ENCODE measurements at places on chromosomes 7 and 10.
A peak's percentile ranks its signal among the peaks of the same experiment; 100 is the strongest.

GRCh38 chr10:124792998-124793352, 1.3 kb upstream of the EEF1AKMT2 start:
- no peak for DNase-seq

- DNase-seq, result peak; percentile 47
Observed at GRCh38 chr10:103265717-103266329, 11.1 kb upstream of the INA start.

DNA sequence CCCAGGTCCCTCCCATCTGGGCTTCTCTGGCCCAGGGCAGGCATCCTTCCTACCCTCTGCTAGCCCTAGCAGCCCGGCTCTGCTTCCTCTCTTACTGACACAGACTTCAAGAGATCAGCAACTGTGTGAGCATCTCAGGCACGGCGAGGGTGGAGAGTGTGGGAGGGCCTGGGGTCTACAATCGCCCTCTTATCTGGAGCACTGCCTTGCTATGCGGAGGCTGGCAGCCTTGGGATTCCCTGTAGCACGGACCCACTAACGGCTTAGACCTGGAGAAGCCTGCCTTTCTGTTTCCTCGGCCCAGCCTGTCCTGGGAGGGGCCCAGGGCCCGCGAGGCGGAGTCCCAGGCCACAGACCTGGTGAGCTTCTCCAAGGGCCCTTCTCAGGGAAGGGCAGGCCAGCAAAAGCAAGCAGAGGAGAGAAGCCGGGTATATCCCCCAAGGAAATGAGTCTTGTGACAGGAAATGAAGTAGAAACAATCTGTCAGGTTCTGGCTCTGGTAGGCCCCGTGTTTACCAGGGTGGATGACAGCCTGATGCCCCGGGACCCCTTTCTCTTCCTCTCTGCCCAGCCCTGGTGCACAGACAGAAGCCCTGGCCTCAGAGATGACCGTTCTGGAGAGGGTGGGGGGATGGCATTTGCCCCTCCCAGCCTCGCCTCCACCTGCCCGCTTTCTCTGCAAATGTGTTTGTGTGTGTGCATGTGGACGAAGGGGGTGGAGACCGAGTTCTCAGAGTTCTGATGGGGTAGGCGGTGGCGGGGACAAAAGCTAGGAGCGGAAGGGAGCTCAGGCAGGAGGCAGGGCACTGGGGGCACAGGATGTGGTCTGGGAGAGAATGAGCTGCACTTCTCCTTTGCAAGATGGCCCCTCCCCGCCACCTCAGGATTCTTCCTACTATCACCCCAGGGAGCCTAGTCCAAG, 2.5 kb downstream of the LRCH4 start:
- no peak for DNase-seq

DNA sequence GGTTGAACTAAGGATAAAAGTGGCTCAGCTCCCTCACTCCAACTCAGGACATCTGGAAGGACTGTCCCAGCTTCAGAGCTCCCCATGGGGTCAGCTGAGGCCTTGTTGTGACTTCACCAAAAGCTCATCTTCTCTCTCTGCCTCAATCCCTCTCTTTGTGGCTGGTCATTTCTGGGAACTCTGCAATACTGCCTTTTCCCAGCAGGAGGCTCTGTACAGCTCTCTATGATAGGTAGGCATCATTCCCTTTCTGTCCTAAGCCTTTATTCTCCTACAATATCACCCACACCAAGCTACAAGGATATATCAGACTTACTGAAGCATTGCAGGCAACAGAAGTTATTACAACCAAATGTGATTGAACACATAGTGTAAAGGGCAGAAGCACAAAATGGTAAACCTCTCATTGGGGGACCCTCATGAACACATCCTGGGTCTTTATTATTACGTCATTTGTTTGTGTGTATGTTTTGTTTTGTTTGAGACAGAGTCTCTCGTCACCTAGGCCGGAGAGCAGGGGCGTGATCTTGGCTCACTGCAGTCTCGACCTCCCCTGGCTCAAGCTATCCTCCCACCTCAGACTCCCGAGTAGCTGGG, 36.7 kb upstream of the PRPS1L1 start:
- DNase-seq, result no peak

GRCh38 chr10:78529262-78529661, 495.6 kb downstream of the RPS24 start:
- DNase-seq, result no peak

GRCh38 chr7:98930464-98930863, 52.1 kb downstream of the TRRAP start:
- no peak for DNase-seq

GRCh38 chr7:98085674-98086073, 21.0 kb upstream of the LMTK2 start:
- DNase-seq, result no peak

GRCh38 chr10:69733791-69734261, 67.9 kb upstream of the COL13A1 start:
- DNase-seq, result no peak

DNA sequence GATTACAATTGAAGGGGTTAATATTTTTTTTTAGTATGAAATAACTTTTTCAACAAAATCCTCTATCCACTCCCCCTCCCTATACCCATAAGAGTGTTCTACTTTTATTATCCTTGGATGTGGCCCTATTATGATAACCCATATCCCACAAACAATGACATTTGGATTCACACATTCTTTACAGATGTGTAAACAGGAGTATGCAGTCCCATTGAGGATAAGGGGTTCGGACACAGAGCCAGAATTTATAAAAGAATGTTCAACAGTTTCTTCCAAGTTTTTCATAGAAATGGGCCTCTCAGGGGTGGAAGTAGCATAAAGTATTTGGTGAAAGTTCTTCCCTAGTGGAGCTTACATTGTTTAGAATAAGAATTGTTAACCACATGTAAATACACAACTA, 16.1 kb upstream of the PCLO start:
- DNase-seq, result no peak

GRCh38 chr7:121730869-121731268, 142.1 kb upstream of the PTPRZ1 start:
- DNase-seq, result no peak

- DNase-seq, result peak; percentile 20
Observed at GRCh38 chr10:69874449-69874848, 72.7 kb downstream of the COL13A1 start.

GRCh38 chr7:139594911-139595476, 71.5 kb downstream of the CLEC2L start:
- DNase-seq, result no peak

DNA sequence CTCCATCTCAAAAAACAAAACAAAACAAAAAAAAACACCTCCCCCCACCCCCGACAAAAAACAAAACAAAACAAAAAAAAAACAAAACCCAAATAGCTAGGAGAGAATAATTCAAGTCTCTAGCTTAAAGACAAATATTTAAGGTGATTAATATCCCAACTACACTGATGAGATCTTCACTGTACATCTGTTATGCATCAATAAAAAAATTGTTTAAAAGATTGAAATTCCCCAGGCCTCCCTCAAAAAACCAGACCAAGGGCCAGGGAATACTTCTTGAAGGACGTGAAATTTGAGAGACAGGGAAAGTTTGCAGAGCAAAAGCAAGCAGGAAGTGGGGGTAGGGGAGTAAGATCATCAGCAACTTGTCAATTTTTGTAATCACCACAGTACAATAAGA, 232.6 kb downstream of the REEP3 start:
- DNase-seq, result no peak

DNA sequence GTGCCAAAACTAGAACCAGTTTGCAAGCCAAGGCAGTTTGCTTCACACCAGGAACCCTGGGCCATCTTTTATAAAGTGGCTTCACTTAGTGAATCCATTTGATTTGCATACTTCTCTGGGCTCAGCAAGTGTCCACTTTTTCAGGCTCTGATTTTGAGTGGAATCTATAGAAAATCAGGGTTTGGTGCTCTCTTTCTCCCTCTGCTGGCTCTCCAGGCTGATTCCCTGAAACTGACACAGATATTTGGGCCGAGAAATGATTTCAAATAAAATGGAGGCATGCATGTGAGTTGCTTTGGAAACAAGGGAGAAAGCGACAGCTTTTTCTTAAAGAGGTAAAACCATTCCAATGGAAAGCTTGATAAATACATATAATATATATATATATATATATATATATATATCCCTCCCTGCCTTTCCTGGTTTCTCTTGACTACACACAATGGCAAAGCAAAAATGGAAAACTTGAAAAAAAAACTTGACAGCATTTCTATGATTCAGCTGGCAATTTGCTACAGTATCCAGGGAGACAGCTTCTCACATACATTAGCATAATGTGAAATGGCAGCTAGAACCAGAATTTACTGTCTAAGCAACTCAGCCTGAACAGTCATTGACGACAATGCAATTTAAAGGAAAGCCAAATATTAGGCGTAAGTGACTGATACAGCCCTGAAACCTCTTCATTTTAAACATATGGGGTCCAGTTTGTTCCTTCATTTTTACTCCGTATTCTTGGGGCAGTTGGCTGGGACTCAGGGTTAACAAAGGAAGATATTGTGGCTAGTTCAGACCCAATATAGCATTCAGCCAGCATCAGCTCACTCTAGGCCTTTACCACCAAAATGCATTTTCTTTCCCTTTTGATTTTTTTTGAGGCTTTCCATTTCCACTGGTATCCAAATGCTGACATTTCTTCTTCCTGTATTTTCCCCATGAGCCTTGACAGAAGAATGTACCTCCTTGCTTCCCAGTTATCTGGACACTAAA, 188.5 kb downstream of the TMEM178B start:
- no peak for DNase-seq

GRCh38 chr7:12815871-12816270, 128.4 kb downstream of the ARL4A start:
- no peak for DNase-seq

DNA sequence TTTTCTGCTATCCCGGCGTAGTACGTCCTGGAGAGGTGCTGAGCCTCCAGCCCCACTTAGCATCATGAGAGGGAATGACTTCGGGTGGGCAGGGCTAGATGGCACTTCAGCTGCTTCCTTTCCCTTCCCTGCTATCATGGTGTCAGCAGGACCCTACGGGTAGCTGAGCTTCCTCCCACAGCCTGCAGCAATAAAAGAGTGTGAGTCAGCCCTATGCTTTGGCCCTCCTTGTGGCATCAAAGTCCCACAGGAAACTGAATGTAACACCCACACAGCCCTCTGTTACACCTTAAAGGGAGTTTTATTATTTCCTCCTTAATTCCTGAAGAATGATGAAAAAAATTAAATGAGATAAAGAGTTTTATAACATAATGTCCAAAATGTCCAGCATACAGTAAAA, 458.1 kb downstream of the RPS24 start:
- no peak for DNase-seq

GRCh38 chr10:11875494-11876281, 52.5 kb downstream of the PROSER2 start:
- peak; percentile 56 for DNase-seq

GRCh38 chr10:95741807-95742467, 14.0 kb upstream of the ENTPD1 start:
- DNase-seq, result no peak

GRCh38 chr10:110355141-110355831, 50.6 kb upstream of the SMNDC1 start:
- DNase-seq, result no peak

- DNase-seq, result peak; percentile 90
Observed at GRCh38 chr10:3805791-3806461, 20.9 kb upstream of the KLF6 start.

- DNase-seq, result no peak
Observed at GRCh38 chr7:2738766-2739549, 51.0 kb downstream of the AMZ1 start.

DNA sequence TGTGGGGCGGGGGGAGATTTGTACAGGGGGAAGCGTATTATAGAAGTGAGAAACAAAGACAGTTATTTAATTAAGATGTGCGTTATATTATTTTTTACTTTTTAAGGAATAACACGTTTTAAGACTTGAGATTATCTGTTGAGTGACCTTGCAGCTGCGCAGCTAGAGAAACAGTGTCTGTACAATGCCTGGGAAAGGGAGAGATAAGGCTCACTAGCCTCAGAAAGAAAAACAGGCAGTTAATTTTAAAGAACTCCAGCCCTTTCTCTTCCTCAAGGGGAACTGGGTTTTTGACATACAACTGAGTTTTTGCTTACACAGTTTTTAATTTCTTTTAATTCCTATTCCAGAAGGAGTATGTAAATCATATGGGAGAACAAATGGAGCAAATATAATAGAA, 50.7 kb downstream of the LMBR1 start:
- no peak for DNase-seq

DNA sequence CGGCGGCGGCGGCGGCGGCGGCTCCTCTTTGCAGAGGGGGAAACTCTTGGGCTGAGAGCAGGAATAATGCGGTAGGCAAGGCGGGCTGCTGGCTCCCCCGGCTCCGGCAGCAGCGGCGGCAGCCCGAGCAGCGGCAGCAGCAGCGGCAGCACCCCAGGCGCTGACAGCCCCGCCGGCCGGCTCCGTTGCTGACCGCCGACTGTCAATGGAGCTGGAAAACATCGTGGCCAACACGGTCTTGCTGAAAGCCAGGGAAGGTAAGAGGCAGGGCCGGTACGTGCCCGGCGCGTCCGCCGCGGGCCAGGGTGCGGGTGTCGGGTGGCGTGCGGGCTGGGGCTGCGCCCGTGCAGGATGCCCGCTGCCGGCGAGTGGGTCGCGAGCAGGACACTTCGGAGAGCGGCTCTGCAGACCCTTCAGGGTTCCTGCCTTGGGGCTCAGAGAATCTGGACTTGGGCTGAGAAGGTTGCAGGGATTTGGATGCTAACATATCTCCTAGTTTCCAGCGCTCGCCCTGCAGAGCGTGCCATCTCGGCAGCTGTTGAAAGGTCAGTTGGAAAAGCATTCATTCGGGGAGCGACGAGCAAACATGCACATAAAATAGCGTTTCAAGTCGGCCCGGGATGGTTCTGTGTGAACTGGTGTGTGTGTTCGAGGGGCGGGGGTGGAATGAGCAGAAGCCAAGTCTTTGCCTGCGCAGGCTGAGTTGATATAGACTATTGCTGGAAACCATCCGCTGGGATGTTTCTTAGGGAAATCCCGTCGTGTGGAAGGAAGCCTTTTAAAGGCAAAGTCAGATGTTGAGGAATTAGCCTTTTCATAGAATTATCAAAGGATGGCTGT, 562 bp downstream of the GRK5 start:
- no peak for DNase-seq

- DNase-seq, result no peak
Observed at GRCh38 chr7:98745722-98746318, 124.0 kb downstream of the TMEM130 start.

Measured in fibroblast of the conjunctiva (primary cell).